ENCODE measurements at places on chromosomes 16 and 17.

GRCh38 chr16:66357523-66357928 lies 9.0 kb upstream of the CDH5 start:
- peak; percentile 47 for DNase-seq

DNA sequence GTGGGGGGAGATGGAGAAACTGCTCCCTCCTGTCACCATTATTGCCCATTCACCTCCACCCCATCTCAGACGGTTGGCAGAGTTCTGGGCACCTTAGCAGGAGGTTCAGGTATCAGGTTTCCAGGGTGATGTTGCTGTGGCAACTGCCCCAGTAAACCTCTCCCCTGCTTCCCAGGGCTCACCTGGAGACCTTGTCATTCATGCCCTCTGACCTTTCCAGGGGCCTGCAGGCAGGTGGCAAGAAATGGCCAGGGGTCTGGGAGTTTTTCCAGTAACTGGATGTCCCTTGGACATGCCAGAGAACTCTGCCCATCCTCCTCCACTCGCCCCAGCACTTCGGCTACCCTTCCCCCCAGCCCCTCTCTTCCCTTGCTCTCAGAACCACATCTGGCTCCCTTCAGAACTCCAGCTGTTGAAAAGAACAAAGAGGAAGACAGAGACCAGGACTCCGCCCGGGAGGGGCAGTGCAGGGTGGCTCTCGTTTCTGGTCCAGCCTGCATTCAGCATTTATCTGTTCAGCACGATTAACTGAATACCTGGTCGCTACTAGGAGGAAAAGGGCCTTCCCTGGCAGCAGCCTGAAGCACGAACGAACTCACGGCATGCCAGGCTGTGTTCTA lies 8.5 kb downstream of the MLLT6 start:
- no peak for DNase-seq

DNA sequence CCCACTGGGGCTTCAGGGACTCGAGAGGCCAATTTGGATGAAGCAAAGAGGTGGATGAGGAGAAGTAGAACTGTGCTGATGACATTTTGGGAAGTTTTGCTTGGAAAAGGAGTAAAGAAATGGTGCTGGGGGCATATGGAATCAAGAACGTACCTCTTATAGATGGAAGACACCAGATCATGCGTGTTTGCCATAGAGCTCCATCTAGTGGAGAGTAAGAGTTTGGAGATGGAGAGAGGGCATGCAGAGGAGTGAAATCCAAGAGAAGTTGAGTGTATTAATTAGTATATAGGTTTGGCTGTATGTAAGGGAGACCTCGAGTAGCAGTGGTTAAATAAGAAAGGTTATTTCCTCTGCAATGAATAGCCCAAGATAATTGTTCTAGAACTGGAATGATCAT lies 56.0 kb downstream of the SHISA6 start:
- DNase-seq, result no peak

DNA sequence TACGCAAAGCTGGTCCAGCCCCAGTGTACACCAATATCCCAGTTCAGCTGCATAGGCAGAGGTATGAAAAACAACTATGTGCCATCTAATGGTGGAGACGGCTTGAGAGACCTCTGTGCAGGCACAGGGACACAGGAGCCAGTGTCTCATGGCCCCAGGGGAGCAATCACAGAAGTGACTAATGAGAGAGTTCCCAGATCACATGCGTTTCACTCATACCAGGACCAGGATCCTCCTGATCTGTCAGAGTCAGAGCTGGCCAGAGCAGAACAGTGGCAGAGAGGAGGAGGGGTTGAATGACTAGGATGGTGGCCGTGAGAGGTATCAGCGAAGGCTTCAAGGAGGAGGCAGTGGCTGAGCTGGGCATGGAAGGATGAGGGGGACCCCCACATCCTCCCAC lies 41.1 kb downstream of the TMEM132E start:
- no peak for DNase-seq

DNA sequence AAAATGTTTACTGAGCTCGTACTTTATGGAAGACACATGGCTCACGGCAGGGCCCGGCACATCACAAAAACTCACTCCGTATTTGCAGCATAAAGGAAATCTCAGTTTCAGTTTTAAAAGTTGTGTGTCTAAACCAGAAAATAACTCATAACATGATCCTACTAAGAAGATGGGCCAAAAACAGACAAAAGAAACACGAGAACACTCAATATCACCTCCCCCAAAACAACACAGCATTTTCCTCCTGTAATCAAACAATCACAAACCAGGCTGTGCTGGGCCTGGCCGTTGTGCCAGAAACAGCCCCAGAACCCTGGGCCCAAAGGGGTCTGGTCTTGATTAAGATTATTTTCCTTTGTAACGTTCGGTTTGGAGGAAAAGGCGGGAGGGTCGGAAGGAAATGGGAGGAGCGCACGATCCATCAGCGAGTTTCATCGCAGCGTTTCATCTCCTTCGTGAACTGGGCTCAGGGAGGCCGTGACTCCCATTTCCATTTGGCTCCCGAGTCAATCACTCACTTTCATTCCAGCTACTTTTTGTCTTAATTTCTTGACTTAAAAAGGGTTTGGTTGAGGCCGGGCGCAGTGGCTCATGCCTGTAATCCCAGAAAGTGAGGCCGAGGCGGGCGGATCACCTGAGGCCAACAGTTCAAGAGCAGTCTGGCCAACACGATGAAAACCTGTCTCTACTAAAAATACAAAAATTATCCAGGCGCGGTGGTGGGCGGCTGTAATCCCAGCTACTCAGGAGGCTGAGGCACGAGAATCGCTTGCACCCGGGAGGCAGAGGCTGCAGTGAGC lies 61.4 kb downstream of the NXN start:
- DNase-seq, result no peak

DNA sequence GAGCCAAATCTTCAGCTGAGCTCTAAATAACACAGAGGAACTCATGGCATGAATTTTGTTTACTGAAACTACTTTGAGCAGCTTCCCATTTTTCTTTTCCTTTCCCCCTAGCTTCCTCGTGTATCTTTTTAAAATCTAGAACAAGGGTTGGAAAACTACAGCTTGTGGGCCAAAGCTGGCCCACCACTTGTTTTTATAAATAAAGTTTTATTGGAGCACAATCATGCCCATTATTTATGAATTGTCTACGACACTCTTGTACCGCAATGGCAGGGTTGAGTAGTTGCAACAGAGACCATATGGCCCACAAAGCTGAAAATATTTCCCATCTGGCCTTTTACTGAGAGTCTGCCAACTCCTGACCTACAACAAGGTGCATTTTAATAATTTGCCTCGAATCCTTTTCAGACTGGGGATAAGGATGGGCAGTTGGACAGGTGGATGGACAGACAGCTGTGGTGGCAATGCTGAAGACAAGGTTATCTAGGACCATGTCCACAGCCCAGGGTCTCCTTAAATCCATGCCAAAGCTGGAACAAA lies 87.7 kb downstream of the RMI2 start:
- DNase-seq, result no peak

DNA sequence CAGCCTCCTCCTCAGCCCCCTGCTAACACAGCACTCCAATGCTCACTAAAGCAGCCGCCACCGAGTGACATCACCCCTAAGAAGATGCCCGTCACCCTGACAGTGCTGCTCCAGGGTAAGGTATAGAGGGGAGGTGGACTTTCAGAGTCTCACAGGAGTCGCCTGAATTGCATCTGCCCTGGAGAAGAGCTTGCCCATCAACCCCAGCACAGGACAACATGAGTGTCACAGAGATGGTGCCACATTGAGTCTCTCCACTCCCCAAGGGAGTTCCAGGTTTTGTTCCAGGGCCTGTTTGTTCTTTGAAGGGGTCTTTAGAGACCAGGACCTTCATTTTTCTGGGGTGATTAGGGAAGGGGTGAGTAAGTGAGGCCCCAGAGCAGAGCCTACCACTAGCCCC lies 2.2 kb upstream of the P2RX5 start:
- no peak for DNase-seq

DNA sequence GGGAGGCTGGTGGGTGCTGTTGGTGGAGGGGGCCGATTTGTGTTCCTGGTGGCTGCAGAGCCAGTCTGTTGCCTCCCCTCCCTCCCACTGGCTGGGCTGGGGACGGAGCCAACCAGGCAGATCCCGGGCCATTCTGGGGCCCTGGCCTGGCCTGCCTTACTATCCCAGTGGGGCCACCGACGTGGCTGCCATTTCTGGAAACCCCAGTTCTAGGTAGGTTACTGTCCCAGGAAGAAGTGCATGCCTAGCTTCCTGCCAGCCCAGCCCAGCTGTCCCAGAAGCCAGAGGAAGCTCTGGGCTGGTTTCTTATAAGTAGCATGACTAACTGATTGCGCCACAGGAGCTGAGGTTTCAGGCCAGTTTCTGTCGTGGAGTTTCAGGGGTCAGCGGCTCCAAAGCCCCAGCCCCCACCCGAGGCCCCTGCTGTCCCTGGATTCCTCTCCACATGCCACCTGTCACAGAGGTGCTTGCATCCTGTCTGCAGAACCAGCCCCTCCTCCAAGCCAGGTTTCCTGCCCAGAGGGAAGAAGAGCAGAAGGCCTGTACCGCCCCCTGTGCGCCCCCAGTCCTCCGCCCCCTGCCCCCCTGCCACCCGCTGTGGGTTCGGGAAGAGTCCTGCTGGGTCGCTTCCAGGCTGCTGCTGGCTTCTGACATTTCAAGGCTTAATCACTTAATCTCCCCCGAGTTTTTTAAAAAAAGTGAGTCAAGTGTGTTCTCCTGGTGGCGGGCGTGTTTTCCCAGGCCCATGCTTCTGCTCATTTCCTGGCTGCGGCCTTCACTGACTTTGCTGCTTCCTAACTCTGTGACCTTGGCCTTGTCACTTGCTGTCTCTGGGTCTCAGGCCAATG lies 13.2 kb downstream of the IL4R start:
- peak; percentile 88 for DNase-seq

GRCh38 chr17:907725-908124 lies 71.9 kb downstream of the NXN start:
- no peak for DNase-seq

- no peak for DNase-seq
These were observed 34.6 kb downstream of the CLEC16A start for GRCh38 chr16:10978871-10979446.

GRCh38 chr17:34979650-34980352 lies 511 bp upstream of the LIG3 start:
- DNase-seq, result no peak

DNA sequence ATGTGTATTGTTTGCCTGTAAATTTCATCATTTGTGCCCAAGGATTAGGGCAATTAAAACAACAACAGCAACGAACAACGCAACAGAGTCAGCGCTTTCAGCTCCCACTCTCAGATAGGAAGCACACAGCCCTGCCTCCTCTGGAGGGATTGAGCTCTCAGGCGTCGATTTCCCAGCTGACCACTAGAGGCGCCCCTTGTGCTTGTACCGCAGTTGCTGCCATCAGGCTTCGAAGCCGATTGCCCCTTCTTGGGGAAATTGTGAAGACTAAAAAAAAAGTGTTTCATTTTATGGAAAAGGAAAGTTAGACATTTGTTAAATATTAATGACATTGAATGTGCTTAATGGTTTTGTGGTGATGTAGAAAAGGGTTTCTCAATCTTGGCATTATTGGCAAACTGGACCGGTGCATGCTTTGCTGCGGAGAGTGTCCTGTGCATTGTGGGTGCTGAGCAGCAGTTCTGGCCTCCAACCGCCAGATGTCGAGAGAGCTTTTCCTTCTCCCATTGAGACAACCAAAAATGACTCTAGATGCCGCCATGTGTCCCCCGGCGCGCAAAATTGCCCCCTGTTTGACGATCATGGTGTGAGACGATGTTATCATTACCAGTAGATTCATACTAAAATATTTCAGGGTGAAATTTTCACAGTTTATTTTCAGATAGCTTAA lies 650.4 kb upstream of the RBFOX1 start:
- peak; percentile 32 for DNase-seq

GRCh38 chr16:10883004-10883403 lies 6.0 kb downstream of the CIITA start:
- DNase-seq, result no peak

- no peak for DNase-seq
These were observed 10.5 kb downstream of the LPO start for GRCh38 chr17:58248955-58249269.

- DNase-seq, result no peak
These were observed 32.6 kb downstream of the FOXL1 start for GRCh38 chr16:86610779-86611524.

DNA sequence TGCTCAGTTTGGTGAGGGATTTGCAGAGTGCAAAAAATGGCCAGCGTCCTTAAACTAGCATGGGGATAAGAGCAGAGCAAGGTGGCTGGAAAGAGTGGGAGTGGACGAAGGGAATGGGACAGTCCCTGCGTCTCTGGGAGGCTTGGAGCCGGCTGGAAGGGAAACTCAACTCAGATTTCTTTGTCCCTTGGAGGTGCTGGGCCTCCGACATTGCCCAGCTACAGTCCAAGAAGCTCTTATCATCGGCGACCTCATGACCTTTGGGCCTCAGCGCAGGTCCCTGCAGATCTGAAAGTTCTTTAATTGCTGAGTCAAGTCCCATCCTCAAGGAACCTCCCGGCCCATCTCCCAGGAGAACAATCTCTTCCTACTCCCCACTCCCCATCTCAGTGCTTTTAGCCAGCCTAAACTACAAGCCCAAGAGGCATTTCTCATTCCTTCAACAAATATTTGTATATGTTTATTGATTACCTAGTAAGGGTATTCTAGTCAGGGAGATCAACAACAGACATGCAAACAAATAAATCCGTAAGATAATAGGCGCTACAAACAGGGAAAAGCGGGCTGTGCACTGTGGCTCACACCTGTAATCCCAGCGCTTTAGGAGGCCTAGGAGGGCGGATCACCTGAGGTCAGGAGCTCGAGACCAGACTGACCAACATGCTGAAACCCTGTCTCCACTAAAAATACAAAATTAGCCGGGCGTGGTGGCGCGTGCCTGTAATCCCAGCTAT lies 985 bp upstream of the TMEM107 start:
- no peak for DNase-seq

DNA sequence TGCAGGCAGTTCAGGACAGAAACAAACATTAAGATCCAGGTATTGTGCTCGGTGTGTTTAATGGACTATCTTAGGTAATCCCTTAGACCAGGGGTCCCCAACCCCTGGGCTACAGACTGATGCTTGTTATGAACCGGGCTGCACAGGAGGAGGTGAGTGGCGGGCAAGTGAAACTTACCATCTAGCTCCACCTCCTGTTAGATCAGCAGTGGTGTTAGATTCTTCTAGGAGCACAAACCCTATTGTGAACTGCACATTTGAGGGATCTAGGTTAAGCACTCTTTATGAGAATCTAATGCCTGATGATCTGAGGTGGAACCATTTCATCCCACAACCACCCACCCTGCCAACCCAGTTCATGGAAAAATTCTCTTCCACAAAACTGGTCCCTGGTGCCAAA lies 37.8 kb upstream of the ASIC2 start:
- DNase-seq, result no peak
